Esophagus mucosa (tissue), 1 donor: ENCODE measurements at places on chromosomes 1 and 21. TPM values are rescaled to one million over a fixed set of nuclear protein-coding genes. Genes with fewer than 3 reads are reported as not detected.

GBP7 gene
- not detected for total RNA-seq

- ATAC-seq: no peak
Observed at GRCh38 chr1:33515607-33516006, 43.2 kb downstream of the ZSCAN20 start.

- ATAC-seq: no peak
Observed at GRCh38 chr1:117336088-117336817, 31.0 kb upstream of the MAN1A2 start.

DNA sequence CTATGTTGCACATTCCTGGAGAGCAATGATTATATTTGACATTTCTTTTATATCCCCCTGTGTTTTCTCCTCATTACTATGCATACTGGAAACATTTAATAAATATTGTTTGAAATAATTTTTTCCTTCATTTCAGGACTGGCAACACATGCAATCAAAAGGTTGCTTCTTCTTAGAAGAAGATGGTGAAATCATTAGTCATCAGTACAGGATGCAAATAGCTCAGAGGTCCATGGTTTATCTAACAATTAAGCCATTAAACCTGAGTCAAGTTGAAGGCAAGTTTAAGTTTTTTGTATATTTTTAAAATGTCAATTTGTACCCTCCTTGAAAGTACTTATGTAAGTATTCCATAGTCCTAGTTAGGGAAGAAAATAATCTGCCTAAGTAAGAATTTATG, 22.5 kb downstream of the EFCAB7 start:
- no peak for ATAC-seq

GRCh38 chr1:14507262-14507661, 91.2 kb upstream of the KAZN start:
- no peak for ATAC-seq
